Activated CD4-positive, alpha-beta T cell treated with anti-CD3 and anti-CD28 coated beads, Interleukin-2, amount 10 ng/mL, durations not matched to agents 7 days and 5 days (primary cell): ENCODE measurements at places on chromosomes 11 and 22. TPM values are rescaled to one million over a fixed set of nuclear protein-coding genes. Genes with fewer than 3 reads are reported as not detected.

ART1 gene
- total RNA-seq: not detected

MS4A6E gene
- not detected for total RNA-seq

MMP12 gene
- not detected for total RNA-seq

CASP5 gene
- not detected for total RNA-seq

TNNI2 gene
- not detected for total RNA-seq

MCAT gene
- 9.5 TPM for total RNA-seq

CERK gene
- 47.1 TPM for total RNA-seq

KRTAP5-8 gene
- not detected for total RNA-seq

CALCB gene
- total RNA-seq: 0.89 TPM

SYCE3 gene
- 0.87 TPM for total RNA-seq

SUSD2 gene
- 1.0 TPM for total RNA-seq

ZNF215 gene
- total RNA-seq: 0.96 TPM

PANX2 gene
- total RNA-seq: 0.10 TPM

MPZL3 gene
- total RNA-seq: 22.0 TPM

FREY1 gene
- 3.2 TPM for total RNA-seq

CD44 gene
- total RNA-seq: 518 TPM

ZNF408 gene
- total RNA-seq: 11.7 TPM

APOBEC3H gene
- total RNA-seq: 54.3 TPM

SLC25A45 gene
- total RNA-seq: 40.9 TPM

APOA4 gene
- not detected for total RNA-seq

FLRT1 gene
- not detected for total RNA-seq

SLC22A6 gene
- total RNA-seq: not detected

MUC6 gene
- total RNA-seq: not detected

HINFP gene
- 47.6 TPM for total RNA-seq

TMEM191B gene
- total RNA-seq: 3.5 TPM

LIF gene
- 102 TPM for total RNA-seq

PARVB gene
- 18.2 TPM for total RNA-seq

TIMM10B gene
- 27.0 TPM for total RNA-seq

LINC01488 gene
- total RNA-seq: not detected

PACSIN2 gene
- 35.8 TPM for total RNA-seq

C1QTNF4 gene
- total RNA-seq: 0.22 TPM

PRDM11 gene
- 1.6 TPM for total RNA-seq

OR10D3 gene
- not detected for total RNA-seq

CARD18 gene
- not detected for total RNA-seq

KDM4E gene
- total RNA-seq: not detected

OR51I1 gene
- total RNA-seq: not detected

SAA4 gene
- not detected for total RNA-seq

AIFM3 gene
- total RNA-seq: 0.25 TPM

ISX gene
- total RNA-seq: not detected

TREH gene
- not detected for total RNA-seq

BTBD10 gene
- total RNA-seq: 25.7 TPM

CHRNA10 gene
- total RNA-seq: 3.0 TPM
